Activated T-helper 17 cell treated with anti-CD3 and anti-CD28 coated beads, Interleukin-2, amount 50 U/mL, for 72 hours (primary cell): ENCODE measurements at places on chromosomes 13 and 19. TPM values are rescaled to one million over a fixed set of nuclear protein-coding genes. Genes with fewer than 3 reads are reported as not detected.

DNA sequence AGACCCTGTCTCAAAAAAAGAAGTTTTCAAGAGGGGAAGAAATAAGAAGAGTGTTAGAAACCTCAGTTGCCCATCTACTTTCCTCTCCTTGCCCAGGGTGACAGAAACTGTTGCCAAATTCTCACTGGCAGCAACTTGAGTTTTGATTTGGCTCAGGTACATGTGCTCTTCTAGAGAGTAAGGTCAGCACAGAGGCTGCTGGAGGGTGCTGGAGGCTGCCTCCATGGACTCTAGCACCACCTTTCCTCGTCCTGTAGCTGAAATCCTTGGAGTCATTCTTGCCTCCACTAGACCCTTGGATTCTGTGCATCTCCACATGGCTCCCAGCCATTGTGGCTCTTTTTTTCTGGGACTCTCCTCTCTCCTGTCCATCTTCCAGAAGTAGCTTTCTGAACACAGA lies 149.1 kb downstream of the TM9SF2 start:
- ATAC-seq, result no peak

PPM1N gene
- 5.2 TPM for total RNA-seq

RFPL4A gene
- not detected for total RNA-seq

GRCh38 chr19:58355215-58355796 lies 2.0 kb upstream of the A1BG start:
- no peak for ATAC-seq

DNA sequence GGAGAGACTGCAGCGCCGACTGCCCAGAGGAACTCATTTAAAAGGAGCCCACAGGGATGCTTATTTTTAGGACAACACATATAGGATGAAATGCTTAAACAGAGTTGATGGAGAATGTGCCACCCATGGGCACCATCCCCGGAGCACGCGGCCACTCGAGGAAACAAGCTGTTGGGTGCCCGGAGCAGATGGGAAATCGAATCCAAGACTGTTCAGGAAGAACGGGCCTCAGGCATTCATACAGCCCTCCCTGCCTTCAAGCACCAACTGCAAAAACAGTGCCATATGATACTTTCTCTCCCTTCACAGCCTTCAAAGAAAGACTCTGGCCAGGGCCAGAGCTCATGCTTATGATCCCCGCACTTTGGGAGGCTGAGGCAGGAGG lies 40.2 kb downstream of the RAB20 start:
- no peak for ATAC-seq

GRCh38 chr19:5805462-5806132 lies 730 bp downstream of the NRTN start:
- ATAC-seq, result no peak

DNA sequence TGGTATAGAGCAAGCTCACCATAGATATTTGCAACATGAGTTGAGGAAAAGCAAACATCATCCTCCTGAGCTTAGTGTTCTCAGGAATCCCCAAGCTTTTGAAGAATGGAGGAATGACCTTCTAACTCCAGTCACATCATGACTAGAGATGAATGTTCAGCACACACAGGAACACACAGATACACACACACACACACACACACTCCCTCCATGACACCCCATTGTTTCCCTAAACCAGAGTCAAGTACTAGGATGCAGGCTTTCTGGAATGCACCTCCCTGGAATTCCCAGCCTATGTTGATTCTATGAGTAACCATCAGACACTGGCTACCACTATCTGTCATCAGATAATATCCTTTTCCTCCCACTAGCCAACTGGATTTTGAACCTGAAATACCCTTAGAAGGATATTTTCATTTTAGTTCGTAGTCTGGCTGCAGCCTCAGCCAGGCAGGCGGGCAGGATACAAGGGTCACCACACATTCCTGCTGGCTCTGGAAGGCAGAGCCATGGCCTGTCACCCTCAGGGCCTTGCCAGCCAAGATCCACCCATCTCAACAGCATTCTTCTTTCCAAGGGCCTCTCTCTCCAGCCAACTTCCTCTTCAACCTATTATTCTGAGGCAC lies 162.4 kb downstream of the FOXO1 start:
- ATAC-seq, result no peak

DNA sequence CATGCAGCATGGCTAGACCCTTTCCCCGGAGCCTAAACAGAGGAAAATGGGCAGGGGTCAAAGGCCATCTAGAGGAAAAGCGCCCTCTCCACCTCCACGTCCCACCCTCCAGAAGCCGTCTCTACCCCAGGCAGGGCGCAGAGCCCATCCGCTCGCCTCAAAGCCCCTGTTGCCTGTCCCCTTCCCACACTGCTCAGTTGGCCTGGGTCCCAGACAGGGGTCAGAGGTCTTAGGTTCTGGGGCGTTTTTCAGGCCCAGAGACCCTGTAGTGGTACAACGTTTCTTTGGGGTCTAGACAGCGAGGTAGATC lies 285 bp downstream of the TMEM143 start:
- peak; percentile 13 for ATAC-seq

DNA sequence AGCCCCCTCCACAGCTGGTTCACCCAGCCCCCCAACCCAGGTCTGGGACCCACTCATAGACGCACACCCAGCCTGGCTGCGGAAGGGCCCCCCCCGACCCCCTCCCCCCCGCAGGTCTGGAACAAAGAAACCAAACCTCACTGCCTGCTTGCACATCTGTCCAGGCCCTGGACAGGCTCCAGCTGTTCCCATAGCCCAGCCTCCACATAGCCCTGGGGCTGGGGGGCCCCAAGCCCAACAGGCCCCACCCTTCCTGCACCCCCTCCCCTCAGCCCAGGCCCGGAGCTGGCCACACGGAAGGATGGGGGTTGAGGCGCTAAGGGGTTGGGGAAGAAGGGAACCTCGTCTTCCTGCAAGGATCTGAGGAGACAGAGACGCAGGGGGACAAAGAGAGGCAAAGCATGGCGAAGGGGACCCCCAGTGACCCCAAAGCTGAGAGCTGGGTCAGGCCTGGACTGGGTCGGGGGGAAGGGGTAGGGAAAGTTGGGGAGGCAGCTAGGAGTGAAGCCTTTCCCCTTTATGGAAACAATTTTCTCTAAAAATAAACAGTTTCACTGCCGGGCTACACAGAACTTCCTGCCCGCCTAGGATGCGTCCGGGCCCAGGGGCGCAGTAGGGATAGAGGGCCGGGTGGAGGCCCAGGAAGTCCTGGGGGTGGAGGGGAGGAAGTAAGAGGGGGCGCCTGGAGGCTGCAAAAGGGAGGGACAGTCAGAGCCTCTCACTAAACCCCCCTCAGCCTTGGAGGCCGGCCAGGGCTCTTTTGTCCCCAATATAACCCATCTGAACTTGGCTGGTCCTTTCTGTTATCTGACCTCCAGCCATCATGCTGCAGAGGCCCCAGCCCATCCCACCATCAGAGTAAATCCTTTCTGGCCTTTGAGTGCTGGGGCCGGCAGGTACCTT lies 2.4 kb downstream of the KANK2 start:
- ATAC-seq, result no peak

ADAMTS10 gene
- 2.5 TPM for total RNA-seq

DNA sequence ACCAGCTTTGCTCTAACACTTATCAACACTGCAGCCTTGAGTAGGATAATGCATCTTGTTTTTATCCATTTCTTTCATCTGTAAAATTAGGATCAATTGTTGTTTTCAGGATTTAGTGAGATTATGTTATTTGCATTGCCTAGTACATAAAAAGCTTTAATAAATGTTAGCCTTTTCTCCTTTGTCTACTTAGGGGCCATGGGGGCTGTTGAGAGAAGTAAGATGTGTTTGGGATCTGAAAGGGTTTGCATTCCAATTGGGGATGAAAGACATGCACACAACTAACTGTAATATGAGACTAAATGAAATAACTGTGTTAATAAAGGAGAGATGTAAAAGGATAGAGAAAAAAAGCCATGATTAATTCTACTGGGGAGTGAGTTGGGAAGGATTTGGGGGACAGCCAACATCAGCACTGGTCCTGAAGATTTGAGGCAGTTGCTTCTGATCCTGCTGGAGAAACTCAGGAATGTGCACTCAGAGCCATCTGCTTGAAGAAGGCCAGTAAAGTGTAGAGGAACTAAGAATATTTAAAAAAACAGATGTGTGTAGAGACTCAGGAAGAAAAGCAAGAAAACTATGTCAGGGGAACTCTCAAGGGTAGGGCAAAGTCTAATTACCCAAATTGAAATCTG lies 236.3 kb downstream of the OLFM4 start:
- no peak for ATAC-seq

DNA sequence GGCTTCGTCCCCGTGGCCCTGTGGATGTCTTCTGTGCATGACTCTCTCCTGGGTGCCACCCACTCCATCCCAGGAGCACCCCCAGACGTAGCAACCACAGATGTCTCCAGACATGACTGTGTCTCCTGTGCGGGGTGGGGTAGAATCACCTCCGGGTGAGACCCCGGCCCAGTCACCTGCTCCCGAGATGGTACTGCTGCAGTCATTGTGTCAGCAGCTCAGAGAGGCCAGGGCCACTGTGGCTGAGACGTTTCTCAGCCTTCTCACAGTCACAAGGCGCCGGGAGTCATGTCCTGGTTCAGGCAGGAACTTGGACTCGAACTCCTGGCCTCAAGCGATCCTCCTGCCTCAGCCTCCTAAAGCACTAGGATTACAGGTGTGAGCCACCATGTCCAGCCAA lies 16.6 kb downstream of the NCLN start:
- no peak for ATAC-seq

DNA sequence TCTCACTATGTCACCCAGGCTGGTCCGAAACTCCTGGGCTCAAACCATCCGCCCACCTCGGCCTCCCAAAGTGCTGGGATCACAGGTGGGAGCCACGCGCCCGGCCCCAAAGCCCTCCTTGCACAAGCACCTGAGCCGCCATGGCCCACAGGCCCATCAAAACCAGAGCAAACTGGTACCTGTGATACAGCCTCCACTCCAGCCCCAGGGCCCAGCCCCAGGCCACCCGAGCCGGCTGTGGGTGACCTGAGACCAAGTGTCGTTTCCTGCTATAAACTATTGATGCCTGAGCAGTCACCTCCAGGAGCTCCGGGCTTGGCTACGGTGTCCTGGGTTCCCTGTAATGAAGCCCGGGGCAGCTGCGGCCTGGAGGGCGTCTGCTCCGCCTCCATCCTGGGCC lies 9.7 kb upstream of the PTBP1 start:
- no peak for ATAC-seq
